ENCODE measurements at places on chromosomes 3 and 15.

GRCh38 chr3:108099679-108100428 is 9.0 kb upstream of the CD47 start:
- DNase-seq = no peak

DNA sequence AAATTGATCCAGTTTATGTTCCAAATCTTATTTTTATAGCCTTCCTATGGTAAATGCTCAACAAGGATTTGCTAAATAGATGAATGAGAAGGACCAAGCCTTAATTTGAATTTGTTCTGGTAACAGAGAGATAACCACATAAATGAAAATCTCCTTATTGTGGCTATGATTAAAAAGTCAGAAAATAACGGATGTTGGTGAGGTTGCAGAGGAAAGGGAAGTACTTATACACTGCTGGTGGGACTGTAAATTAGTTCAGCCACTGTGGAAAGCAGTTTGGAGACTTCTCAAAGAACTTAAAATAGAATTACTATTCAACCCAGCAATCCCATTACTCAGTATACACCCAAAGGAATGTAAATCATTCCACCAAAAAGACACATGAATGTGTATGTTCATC is 26.2 kb downstream of the AAGAB start:
- DNase-seq = no peak

DNA sequence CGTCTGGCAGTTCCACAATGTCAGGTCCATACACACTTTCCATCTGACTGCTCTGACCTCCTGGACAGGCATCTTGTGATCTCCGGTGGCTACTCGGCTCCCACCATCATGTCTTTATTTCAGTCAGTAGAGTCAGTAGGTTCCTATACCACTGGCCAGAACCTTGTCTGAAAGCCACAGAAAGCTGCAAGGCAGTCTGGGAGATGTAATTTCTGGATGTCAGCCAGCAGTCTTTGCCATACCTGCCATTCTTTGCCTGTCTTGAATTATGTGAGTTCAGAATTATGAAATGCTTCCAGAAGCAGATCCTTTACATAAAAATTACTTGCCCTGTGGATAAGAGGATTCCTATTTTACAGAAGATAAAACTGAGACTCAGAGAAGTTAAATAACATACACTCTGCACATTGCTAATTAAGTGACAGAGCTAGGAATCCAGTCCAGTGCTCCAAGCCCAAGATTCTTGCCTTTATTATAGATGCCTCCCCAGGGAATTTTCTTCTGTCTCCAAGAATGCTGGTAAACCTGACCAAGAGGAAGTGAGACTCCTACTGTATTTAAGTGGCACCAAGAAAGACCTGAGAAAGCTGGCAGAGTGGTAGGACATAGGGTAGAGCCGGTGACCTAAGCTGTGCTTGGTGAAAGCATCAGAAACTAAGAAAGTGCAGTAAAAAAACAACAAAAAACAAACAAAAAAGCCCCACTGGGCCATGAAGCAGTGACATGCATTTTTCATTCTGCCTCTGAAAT is 75.6 kb downstream of the IQCH start:
- no peak for DNase-seq

GRCh38 chr15:80643431-80643951 is 51.6 kb upstream of the ABHD17C start:
- no peak for DNase-seq

GRCh38 chr3:69460034-69460433 is 74.1 kb upstream of the FRMD4B start:
- no peak for DNase-seq

DNA sequence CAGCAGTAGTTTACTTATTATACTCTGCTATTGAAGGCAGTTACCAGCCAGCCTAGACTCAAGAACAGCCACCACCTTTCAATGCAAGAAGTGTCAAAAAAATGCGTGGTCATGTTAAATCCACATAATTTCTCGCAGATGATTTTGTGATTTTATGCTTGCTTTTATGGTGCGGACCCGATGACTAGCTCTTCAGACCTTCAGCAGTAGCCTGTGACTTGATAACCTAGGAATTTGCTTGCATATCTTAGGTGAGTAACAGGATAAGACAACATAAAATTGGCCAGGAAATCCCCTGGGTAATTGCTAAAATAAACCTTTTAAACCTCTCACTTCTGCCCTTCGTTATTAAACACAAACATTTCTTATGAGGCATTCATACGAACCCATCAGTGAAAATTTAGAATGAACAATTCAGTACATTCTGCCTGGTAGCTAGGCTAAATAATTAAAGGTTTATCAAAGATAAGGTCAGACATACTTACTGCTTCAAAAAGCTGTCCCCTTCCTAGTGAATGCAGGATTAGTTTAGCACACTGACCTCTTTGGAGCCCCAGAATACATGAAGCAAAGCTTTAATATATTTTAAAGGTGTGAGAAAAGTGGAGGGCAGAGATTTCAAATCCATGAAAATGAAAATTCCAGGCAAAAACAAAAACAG is 798.8 kb downstream of the OTOL1 start:
- no peak for DNase-seq

DNA sequence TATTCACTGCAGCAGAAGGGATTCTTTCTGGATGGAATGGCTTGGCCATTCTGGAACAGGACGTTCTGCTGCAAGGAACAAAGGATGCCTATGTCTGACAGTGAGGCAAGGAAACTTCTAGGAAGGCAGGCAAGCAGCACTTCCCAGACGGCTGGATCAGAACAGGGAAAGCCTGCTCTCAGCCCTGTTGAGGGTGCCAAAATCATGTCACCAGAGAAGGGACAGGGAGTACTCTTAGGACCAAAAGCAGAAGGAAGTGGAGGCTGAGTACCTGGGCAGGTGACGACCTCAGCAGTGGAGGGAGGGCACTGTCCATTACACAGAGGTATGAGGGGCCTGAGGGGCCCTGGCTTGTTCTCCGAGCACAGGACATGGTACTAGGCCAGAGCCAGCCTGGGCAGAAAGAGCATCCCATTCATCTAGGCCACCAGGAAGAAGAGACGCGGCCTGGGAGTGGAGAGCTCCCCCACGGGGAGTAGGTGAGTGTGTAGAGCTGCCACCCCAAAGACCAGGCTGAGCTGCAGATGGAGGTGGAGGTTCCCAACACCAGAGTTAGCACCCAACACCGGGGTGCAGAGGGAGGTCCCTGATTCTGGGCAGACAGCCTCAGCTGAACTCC is 9.6 kb downstream of the KLF15 start:
- DNase-seq = no peak

DNA sequence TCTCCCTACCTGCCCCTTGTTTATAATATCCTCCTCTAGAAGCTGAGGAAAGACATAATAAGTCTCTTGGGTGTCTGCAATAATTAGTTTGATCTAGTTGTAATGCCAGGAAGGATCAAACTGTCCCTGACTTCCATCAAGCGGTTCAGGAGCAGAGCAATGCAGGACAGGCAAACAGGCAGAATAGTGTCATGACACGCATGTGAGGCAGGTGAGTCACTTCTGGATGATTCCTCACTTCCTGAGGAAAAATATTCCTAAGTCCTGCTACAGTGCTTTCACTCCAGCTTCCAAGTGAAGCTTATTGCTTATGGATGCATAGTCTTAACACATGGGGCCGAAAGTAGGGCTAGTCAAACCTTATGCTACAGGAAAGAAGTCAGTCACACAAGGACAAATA is 85.8 kb downstream of the GREM1 start:
- DNase-seq = no peak

DNA sequence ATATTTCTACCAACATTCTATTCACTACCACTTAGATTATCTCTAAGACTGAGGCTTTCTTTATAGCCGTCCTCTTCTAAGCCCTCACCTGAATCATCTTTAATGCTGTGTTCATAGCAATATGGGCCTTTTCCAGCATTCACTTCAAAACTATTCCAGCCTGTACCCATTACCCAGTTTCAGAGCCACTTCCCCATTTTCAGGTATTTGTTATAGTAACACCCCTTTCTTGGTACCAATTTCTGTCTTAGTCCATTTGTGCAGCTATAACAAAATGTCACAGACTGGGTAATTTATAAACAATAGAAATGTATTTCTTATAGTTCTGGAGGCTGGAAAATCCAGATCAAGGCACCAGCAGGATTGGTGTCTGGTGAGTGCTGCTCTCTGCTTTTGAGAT is 45.7 kb downstream of the REC114 start:
- no peak for DNase-seq

DNA sequence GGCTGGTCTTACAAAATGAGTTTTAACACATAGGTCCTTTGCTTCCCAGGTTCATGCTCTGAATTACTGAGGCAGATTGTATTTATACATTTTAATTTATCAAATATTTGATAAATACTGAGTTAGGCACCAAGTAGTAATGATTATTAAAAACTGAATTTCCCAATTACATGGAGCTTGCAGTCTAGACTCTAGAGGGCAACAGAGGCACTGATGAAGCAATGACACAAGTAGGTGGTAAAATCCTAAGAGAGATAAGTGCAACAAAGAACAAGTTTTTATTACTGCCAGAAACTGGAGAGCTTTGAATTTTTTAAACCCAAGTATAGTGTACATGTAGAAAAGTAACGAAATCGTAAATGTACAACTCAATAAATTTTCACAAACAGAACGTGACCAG is 406.2 kb upstream of the RARB start:
- no peak for DNase-seq

DNA sequence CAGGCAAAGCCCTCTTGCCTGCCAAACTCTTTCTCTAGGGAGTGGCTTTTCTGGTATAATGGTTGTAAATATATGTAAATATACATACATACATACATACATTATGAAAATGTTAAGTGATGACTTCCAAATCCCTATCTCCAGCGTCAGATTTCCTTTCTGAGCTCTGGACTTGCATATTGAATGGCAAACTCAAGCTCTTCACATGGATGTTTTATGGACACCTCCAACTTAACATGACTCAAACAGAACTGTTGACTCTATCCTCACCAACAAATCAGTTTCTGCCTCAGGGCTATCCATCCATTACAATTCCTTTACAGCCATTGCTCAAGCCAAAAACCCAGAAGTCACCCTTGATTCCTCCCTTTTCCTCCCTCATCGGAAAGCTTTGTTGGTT is 45.1 kb downstream of the ADAMTSL3 start:
- no peak for DNase-seq

GRCh38 chr3:11810276-11810675 is 36.4 kb downstream of the TAMM41 start:
- DNase-seq = no peak

DNA sequence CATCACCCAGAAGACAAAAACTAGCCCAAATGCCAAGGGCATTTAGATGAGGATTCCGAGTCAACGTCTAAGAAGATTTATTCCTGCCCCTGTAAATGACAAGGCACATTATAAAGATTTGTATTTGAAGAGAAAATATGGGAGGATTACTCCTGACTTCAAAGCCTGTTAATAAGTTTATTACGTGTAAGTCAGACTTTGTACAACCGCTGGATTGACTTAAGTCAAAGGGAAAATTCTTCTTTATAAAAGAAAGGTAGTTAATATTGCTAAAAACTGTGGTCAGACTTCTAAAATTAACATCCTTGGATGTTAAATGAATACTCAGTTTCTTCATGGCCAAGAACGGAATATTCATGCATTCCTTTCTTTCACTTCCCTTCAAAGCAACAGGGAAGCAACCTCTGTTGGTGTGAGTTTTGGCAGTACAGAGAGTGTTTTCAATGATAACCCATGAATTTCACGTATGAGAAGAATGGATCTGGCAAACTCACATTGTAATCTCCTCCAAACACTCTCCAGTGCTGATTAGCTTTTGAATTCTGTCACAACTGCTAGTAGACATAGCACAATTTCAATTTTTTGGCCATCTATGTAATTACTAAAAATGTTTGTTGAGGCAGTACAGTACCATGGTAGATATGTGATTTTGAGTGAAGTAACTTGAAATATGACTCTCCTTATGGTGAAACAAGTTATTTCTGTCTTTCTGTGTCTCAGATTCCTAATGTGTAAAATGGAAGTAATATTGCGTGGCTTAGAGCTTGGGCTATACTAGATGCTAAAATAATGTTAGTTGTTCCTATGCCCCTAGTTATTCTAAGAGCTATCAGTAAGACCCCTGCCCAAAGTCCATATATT is 62.0 kb downstream of the PLD1 start:
- DNase-seq = no peak

DNA sequence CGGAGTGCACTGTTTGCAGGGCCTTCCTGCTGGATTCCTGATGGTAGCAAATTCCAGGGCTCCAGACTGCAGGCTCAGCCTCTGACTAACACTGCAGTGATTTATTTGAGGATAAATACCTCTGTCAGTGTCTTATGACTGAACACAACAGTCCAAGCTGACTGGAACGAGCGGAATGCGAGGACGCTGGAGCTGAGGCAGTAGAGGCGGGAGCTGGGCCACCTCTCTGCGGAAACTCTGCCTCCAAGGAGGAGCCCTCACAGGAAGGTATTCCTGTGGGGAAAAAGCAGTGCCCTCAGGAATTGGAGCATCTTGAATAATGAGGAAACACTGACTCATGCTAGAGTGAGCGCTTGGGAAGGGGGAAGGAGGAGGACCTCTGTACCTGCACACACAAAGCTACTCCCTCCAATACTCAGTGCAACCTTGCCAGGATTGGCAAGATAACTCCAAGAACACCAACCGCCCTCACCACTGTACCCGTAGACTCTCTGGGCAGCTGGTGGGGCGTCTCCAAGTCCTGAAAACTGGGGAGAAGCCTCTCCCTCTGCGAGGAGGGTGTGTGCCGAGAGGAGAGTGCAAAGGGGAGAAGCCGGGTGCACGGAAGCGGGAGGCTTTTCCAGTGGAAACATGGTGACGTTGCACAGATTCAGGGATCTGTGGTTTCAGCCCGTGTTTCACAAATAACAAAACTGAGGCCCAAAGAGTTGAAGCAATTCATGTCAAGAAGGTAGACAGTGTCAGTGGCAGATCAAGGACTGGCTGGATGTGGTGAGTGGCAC is 43.0 kb downstream of the VGLL4 start:
- DNase-seq = peak; percentile 73

- DNase-seq = no peak
These were observed 49.9 kb downstream of the IGSF11 start for GRCh38 chr3:118984699-118985098.

GRCh38 chr15:100772478-100772877 is 107.2 kb upstream of the ALDH1A3 start:
- no peak for DNase-seq

GRCh38 chr15:77818484-77819047 is 185.9 kb upstream of the LINGO1 start:
- DNase-seq = no peak

DNA sequence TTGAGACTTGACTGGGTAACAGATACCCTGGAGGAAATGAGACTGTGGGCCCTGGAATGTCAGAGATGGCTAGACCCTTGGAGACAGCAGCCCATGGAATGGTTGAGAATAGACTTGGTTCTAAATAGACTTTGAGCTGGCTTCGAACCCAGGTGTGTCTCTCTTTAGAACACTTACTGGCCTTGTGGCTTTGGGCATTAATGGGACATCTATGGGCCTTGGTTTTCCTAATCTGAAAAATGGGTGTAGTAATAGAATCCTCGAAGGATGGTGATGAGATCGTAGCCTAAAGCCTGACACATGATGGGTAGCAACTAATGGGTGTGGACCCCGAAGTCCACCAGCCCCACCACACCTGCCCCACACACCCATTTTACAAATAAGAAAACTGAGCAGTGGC is 119.2 kb downstream of the TMEM266 start:
- no peak for DNase-seq

- no peak for DNase-seq
These were observed 9.1 kb upstream of the ONECUT1 start for GRCh38 chr15:52799145-52799811.

GRCh38 chr15:57922776-57923175 is 142.7 kb downstream of the ALDH1A2 start:
- DNase-seq = no peak

- DNase-seq = no peak
These were observed 79.2 kb upstream of the ABHD17C start for GRCh38 chr15:80615783-80616391.

Measured in iPS DF 19.7 (cell line).